ENCODE measurements at places on chromosomes 5 and 9.

DNA sequence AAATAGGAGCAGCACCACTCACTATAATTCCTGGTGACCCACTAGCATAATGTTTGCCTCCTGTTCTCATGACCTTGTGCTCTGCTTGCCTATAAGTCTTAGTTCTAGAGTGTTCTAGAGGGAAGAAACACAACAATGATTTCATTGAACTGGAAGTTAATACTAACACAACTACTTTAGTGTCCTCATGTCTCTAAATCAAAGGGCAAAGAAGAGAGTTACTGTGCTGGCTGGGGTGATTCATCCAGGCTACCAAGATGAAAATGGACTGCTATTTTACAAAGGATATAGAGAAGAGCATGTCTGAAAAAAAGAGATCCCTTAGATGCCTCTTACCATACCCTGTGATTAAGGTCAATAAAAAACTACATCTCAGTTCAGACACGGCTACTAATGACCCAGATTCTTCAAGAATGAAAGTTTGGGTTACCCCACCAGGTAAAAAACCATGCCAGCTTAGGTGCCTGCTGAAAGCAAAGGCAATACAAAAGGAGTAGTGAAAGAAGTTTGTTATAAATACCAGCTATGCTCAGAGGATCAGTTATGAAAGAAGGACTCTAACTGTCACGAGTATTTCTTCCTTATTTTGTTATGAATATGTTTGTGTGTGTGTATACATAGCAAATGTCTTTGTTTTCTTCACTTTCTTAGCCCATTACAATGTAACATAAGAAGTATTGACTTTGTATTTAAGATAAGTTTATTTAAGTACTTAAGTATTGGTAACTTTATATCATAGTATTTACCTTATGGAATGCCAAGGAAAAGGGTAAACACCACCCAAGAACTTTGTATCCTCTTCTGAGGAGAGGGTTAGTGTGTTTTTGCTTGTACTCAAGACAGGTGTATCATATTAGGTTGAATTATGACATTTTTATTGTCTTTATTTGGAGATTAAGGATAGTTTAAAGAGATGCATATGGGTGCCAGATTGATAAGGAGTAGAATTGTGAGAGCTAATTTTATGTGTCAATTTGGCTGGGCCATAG lies 314.1 kb upstream of the PTGER4 start:
- DNase-seq = no peak

GRCh38 chr5:18732556-18733479 lies 1098.6 kb downstream of the TAF11L14 start:
- DNase-seq = no peak

GRCh38 chr9:8382777-8383527 lies 583.4 kb upstream of the DMAC1 start:
- DNase-seq = no peak

DNA sequence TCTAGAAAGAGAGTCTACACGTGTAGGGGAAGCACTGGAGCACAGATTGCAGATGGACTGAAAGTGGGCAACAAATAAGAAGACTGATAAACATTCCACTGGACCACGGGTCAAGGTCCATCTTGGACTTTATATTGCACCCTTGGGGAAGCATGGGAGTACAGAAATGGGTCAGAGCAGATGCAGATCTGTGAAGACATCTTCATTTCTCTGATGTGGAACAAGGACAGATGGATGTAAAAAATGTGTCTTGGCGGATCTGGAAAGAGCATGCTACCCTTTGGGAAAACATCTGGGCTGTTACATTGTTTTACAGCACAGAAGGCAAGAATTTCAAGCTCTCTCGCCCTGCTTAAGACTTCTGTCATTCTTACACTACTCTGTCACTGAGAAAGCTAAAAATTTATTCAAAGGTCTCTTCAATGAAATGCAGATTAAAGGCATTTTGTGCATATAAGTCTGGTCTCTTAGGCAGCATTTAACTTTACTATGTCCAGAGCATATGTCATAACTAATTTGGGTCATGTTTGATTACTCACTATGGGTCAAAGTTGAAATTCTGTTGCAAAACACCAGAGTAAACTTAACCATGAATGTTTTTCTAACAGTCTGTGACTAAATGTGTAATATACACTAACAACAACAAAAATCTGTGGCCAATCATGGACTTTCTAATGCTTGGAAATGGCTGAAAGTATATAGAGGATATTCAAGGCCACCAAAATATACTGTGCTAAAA lies 756.4 kb upstream of the DMAC1 start:
- DNase-seq = no peak

DNA sequence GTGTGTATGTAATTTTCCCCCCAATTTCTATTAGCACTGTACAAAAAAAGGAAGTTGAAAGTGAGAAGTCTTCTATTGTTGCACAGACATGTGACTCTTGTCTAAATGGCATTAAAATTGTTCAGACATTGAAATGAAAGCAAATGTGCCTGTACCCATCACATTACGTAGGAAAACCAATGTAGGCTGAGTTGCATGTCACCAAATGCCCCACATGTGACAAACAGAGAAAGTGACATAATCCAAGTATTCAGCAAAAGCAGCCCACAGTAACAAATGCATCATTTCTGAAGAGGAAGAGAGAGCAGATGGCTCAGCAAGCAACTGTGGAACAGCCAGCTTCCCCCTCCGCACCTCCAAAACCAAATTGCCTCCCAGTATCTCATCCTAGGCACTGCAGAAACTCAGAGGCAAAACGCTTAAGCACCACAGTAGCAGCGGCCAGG lies 161.5 kb upstream of the NR4A3 start:
- DNase-seq = no peak

DNA sequence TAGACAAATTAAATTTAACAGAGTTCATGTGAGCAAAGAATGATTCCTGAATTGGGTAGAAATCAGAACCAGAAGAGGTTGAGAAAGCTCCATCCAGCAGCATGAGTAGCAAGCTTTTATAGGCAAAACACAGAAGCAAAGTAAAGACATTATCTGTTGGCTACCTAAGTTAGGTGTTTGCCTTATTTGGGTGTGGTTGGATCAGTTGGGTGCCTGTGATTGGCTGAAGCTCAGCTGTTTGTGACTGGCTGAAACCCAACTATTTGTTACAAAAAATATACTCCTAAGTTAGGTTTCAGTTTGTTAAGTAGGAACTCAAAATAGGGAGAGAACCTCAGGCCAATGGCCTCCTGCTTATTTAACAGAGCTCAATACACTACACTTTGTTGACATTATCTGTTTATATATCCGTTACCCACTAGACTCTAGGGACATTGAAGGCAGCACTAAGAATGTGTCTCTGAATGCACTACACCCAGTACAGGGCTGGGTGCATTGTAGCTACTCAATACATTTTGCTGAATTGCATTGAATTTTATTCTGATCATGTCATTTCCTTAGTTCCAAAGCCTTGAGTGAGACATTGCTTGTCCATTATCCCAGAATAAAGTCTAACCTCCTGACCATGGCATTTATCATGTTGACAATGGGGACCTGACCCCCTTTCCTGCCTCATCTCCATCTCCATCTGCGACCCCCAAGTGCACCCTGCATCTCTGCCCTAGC lies 98.7 kb downstream of the CCDC192 start:
- DNase-seq = no peak

DNA sequence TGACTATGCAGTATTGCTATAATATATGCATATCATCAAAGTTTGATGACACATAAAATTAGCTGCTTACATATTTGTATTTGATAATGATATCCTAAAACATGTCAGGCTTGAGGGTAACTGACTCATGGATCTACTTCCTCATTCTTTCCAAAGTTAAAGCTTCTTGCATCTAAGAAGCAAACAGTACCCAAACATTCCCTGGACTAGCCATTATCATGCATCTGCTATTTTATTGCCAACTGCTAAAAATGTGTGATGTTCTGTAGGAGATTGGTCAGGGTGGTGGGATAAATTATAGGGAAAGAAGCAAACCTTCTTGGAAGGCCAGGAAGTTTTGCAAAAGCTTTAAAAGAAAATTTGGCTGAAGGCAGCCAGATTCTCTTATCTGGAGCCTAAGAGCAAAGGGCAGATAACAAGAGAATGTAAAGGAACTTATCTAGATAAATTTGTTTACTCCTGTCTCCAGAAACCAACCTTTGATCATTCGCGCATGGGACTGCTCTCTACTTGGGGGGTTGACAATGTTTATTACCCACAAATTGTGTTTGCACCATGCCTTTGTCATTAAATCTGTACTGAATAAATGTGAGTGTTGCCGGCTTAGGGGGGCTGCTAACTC lies 604.1 kb upstream of the TLE4 start:
- DNase-seq = no peak

- DNase-seq = no peak
These were observed 115.0 kb downstream of the PRKACG start for GRCh38 chr9:68898781-68899439.

GRCh38 chr9:15741015-15741414 lies 188.2 kb downstream of the CCDC171 start:
- DNase-seq = no peak

GRCh38 chr9:93129286-93129685 lies 4.8 kb downstream of the NINJ1 start:
- DNase-seq = no peak

DNA sequence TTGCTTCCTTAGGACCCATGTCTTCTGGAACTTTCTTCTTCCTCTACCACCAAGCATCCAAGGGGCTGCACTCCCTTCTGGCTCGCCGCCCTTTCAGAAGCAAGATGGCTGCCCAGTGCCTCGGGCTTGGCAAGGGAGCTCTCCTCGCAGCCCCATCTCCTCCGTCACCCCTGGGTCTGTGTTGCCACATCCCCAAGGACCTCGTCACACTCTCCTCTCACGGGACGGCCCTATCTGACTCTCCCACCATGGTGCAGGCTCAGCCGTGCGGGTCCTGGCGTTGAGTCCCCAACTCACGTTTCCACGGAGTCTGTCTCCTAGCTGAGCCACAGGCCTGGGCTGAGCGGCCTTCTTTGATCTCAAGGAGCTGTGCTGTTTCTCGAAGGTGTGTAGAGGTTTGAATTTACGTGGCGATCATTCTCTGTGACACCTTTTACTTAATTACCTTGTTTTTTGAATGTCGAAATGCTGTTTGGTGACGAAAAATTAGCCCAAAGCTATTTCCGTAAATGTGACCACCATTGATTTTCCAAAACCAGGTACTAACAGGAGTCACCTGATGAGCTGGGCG lies 15.0 kb upstream of the SCGB3A1 start:
- no peak for DNase-seq

DNA sequence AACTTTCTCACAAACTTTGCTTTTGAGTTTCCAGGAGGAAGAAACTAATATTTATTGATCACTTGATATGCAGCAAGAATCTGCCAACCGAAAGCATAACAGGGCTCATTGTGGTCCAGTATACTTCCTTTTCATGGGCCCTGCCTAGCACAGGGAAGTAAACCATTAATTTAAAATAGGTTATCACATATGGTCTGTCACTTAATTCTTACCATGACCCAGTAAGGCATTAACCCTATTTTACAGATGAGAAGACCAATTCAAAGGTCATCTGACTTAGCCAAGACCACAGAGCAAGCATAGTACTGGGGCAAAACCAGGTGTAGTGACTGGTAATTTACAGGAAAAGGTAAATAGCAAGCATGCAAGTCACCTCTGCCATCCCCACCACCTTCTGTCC lies 336.9 kb upstream of the DMAC1 start:
- DNase-seq = no peak

GRCh38 chr5:164235300-164235891 lies 730.0 kb downstream of the MAT2B start:
- no peak for DNase-seq

DNA sequence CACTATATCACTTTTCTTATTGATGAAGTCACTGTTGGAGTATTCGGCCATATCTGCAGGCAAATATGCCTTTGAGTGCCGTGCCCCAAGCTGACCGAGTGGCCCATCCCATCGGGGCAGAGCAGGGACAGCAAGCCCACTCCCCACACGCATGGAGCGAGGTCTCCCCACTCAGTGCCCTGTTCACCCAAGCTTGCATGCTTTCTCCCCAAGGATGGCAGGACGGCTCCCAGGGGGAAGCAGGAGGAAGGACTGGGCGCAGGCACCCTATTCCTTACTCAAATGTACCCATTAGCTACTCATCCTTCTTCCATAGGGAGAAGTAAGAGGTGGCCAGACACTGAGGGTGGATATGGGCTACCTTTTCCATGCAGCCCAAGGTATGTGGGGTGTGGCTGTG lies 309.0 kb downstream of the IRX1 start:
- no peak for DNase-seq

GRCh38 chr5:42121401-42121800 lies 196.3 kb downstream of the FBXO4 start:
- no peak for DNase-seq

DNA sequence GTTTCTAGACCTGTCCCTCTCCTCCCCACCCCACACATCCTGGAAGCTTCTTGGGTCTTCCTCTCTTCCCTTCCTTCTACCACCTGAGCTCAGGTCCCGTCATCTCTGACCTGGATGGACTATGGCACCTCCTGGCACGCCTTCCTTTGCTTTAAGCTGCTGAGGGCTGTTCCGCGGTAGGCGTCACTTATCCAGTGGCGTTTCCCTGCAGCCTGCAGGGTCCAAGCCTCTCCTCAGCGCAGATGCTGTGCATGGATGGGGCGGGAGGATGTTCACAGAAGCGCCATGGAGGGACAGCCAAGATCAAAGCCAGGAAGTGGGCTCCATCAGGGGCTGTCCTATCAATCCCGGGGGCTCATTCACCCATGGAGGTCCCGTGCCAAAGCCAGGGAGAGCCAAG lies 23.8 kb upstream of the CNOT6 start:
- no peak for DNase-seq

GRCh38 chr5:133524666-133525065 lies 87.7 kb downstream of the FSTL4 start:
- no peak for DNase-seq

Data from stimulated activated CD8-positive, alpha-beta memory T cell treated with anti-CD3 and anti-CD28 coated beads, Interleukin-15, amount 100 ng/mL, for 4 hours (primary cell).